HL-60 (cell line): ENCODE measurements at places on chromosomes 6 and 20.

- no peak for DNase-seq
Observed at GRCh38 chr20:4289875-4290274, 274.5 kb upstream of the RNF24 start.

DNA sequence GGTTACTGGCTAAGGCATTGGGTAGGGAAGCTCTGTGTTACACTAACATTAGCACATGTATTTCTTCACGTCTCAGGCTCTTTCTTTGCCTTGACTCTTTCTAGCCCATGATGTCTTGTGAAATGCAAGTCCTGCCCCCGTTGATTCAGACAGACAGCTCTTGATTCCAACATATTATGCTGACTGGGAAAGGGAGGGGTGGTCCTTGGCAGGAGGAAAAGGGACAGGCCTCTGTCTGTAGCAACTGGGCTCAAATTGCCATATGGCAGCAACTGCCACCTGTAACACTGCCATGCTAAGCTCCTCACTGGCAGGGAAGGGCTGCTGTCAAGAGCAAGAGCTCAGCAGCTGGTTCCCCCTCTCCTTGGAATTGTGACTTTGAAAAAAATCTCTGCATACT, 5.7 kb upstream of the KCNK15 start:
- no peak for DNase-seq

GRCh38 chr6:149419696-149420404, 19.8 kb downstream of the SUMO4 start:
- no peak for DNase-seq

DNA sequence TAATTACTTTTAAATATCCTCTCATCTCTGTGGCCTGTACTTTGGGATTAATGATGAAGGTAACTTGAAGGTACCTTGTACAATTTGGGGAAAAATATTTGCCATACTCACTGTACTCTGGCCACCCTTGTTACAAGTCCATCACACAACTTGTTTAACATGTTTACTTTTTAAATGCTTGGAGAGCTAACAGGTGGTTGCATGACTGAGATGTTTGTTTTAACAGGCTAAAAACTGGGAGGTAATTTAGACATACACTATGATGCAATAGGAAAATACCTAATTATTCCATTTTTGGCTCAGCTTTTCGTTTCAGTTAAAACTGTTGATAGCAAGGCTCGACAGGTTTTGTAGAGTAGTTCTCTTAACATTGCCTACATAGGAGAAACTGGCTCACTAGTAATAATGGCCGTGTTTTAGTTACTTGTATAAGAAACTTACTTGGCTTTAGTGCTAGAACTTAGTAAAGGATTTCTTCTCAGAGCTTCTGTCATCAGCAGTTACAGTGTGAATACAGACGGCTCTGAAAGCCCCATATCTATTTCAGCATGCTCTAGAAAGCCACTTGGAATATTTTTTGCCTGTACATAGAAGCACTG, 489.8 kb upstream of the SOX4 start:
- DNase-seq = no peak

- DNase-seq = no peak
Observed at GRCh38 chr6:49551078-49551865, 804 bp downstream of the C6orf141 start.

GRCh38 chr6:4209196-4209595, 73.8 kb upstream of the ECI2 start:
- no peak for DNase-seq

- peak; percentile 49 for DNase-seq
Observed at GRCh38 chr20:32091888-32092346, 17.6 kb upstream of the TM9SF4 start.

DNA sequence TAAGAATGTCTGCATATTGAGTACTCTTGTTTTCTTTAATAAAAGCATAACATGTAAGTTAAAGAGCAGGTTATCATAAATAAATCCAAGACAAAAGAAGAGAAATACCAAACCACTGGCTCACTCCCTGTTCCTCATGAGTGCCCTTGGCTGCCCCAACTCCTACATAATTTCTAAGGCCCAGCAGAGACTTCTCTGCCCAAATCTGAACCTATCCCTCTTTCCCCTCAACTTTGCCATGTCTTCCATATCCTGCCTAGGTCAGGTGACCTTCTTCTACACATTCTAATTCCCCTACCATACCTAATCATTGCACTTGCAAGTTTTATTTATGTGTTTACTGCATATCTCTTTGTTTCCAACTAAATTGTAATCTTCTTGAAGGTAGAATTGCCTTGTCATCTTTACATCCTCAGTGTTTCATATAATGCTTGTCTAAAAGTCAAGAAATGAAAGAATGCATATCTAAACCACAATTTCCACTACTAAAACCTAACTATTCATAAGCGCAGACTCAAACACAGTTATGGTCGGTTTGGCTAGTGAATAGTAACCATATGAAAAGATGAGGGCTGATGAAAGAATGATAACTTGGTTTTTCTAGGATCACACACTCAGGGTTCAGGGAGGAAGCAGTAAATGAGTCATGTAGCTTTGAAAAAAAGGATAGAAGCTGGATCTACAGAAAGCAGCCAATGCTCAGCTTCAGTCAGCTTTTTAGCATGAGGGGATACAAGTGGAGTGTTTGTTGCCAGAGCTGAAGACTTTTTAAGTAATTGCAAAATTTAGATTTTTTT, 53.3 kb upstream of the EYA4 start:
- no peak for DNase-seq
